Stimulated activated CD8-positive, alpha-beta memory T cell treated with anti-CD3 and anti-CD28 coated beads, Interleukin-7, amount 100 ng/mL, for 24 hours (primary cell): ENCODE measurements at places on chromosomes 5 and 9.

DNA sequence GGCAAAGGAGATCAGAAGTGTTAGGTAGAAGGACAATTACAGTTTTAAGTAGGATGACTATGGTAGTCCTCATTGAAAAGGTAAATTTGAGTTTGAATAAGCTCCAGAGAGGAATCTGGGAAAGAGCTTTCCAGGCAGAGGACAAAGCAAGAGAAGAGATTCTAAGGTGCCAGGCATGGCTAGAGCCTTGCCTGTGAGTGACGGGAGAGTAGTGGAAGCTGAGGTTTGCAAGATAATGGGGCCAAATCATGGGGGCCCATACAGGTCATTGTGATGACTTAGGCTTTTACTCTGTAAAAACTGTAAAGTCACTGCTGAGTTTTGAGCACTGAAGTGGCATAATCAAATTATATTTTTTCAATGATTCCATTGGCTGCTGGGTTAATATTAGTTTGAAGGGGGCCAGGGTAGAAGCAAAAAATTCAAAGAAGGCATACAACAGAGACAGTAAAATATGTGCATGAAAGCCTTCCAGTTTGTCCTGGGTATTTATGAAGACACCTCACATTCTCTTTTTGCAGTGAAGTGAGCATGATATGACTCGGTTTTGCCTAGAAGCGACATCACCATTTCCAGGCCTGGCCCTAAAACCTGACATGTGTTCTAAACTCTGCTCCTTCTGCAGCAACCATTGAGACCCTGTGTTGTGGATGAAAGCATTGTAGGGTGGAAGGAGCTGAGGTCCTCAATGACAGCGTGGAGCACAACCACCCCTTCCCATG, 279.8 kb upstream of the TNC start:
- DNase-seq = no peak

DNA sequence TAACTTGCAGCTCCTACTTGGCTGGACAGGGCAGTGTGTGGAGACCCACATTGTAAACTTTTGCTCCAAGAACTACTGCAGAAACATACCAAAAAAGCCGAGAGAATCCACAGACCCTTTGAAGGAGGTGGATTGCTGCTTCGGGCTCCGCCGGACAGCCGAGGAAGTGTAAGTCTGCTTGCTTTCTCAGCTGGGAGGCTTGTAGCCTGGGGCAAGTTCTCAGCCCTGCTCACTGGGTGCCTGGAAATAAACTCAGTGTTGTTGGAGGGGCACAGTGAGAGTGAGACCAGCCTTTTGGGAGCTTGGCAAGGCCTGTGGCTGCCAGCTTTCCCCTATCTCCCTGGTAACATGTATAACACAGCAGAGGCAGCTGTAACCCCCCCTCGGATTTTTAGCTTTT, 215.6 kb downstream of the SYK start:
- no peak for DNase-seq

DNA sequence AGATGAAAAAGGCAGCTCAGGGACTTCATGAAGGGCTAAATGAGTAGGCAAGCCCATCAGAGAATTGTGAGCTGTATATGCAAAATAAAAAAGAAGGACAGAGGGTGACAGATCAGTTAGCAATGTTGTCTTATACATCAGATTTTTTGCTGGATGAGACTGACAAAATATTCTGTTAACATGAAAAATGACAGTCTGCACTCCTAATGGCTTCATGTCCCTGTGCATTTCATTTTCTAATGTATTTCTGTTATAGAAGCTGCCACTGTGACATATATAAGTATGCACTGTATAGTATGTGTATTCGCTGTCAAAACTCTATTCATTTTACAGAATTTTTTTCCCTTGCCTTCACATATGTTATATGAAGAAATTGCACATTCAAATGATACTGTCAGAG, 559.5 kb downstream of the DMRTA1 start:
- DNase-seq = no peak

DNA sequence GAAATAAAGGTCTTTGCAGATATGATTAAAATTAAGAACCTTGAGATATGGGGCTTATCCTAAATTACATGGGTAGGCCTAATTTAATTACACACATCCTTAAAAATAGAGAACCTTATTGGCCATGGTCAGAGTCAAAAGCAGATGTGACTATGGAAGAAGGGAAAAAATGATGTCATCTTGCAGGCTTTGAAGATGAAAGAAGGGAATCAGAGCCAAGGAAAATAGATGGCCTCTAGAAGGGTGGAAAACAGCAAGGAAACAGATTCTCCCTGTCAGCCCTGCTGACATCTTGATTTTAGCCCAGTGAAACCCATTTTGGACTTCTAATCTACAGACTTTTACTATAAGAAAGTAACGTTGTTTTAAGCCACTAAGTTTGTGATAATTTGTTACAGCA, 37.6 kb upstream of the KCNN2 start:
- DNase-seq = no peak

DNA sequence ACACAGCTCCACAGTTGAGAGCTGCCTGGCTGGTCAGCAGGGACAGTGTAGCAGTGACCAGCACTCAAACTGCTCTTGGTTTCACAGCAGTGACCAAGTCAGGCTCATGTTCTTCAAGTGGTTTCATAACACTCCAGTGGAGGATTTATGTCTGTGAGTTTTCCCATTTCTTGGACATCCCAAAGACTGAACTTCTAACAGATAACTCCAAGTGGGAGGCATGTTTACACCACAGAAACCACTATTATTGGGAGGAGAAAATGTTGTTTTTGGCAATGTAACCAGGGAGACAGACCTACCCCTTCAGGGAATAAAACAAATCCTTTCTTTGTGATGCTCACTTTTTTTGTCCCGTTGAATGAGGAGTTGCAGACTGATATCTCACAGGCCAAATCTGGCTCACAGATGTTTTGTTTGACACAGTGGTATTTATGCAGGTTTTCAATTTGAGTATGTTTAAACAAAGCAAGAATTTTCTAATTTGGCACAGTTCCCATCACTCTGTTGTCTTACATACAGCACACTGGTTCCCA, 141.5 kb downstream of the RMI1 start:
- no peak for DNase-seq

GRCh38 chr5:59115345-59115744, 532.5 kb downstream of the RAB3C start:
- no peak for DNase-seq

GRCh38 chr9:127086771-127087170, 35.7 kb downstream of the ANGPTL2 start:
- DNase-seq = no peak

DNA sequence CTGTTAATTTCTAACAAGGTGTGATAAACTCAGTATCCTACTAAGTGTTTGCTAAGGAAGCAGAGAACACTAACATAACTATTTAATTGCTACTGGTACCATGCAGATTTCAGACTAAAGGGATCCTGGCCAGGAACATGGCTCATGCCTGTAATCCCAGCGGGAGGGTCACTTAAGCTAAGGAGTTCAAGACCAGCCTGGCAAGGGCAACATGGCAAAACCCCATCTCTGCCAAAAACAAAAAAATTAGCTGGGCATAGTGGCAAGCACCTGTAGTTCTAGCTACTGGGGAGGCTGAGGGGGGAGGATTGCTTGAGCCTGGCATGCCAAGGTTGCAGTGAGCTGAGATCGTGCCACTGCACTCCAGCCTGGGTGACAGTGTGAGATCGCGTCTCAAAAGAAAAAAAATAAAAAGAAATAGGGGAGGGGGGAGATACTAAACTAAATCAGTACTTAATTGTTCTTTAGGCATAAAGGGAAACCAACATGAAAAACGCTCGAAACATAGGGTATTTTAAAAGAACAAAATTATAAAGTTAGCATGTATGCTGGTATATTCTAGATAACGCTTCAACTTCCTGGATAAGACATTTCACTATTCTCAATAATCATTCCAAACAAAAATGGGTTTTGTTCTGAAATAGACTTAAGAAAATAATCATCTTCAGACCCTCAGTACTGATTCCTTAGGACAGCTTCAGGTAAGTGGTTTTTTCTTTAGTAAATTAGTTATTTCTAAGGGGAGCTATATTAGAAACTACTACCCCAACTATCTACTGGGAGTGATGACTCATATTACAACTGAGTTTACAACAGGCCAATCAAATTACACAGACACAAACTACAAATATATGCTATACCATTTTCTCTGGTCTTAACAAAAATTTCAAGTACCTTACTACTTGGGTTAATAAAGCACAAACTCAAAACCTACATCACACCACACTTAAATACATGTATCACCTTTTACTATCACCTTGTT, 3.5 kb downstream of the PANK3 start:
- no peak for DNase-seq
